ENCODE measurements at places on chromosomes 4 and X. TPM values are rescaled to one million over a fixed set of nuclear protein-coding genes. Genes with fewer than 3 reads are reported as not detected.

VCX2 gene
- not detected for total RNA-seq

SUPT20HL1 gene
- total RNA-seq: not detected

MAD2L1 gene
- total RNA-seq: 5.8 TPM

DAPP1 gene
- 10.5 TPM for total RNA-seq

NLRP2B gene
- total RNA-seq: not detected

MAGEB17 gene
- not detected for total RNA-seq

SSX2B gene
- not detected for total RNA-seq

NOX1 gene
- not detected for total RNA-seq

P2RY4 gene
- total RNA-seq: 0.41 TPM

KLHL13 gene
- 90.3 TPM for total RNA-seq

MAGEA3 gene
- total RNA-seq: not detected

MAGEE2 gene
- not detected for total RNA-seq

NAT8L gene
- total RNA-seq: 0.51 TPM

PAK3 gene
- total RNA-seq: 5.5 TPM

NDP gene
- 1.1 TPM for total RNA-seq

SMARCA5 gene
- 58.5 TPM for total RNA-seq

MAGEA12 gene
- not detected for total RNA-seq

TSPAN7 gene
- 37.8 TPM for total RNA-seq

SEL1L3 gene
- 22.6 TPM for total RNA-seq

C4orf36 gene
- total RNA-seq: 1.7 TPM

VCX3B gene
- not detected for total RNA-seq

KCNE5 gene
- 33.6 TPM for total RNA-seq
